ENCODE measurements at places on chromosomes 13 and 19.

DNA sequence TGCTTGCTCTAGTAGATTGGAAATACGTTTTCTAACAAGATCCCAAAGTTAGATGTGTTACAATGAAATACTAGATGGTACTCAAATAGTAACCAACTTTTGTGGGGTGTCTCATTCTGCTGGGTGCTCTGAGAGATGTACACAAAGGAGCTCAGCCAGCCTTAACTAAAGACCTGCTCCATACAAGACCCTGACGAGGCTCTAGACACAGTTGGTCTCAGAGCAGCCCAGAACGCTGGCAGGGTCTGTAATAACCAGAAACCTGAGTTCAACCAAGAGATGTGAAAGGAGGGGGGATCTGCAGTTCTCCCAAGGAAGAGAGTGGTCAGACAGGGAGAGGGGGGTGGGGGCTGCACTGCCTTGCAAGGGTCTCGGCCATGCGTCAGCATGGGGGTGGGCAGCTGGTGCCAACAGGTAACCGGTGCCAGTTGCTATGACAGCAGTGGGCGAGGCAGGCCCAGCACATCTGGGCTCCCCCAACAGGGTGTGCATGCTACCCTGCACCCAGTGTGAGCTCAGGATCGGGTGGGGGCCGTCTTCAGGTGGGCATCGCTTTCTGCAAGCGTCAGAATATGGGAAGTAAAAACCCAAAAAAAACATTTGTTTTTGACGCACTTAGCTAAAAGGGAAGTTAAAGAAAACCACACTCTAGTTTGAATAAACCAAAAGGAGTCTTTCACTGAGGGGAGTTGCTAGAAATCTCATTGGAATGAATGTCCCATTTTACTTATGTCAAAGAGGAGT is 68.0 kb upstream of the GPR183 start:
- peak; percentile 57 for DNase-seq

DNA sequence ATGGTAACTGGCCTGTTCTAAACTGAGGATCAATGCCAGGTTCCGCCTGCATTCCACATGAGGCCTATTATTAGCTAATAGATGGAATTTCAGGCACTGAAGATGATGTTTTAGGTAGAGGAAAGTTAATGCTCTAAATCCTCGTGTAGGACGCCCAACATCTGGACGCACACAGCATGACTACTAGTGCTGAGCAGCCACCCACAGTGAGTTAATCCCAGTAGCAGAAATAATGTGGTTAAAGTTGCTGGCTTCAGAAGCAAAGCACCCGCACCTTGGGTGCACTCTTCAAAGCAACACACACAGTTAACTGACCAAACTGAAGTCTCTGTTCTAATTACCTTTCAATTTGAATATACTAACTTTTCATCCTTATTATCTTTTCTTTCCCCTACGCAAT is 150.6 kb downstream of the DIAPH3 start:
- no peak for DNase-seq

GRCh38 chr19:35729763-35730162 is 12.0 kb downstream of the KMT2B start:
- DNase-seq = no peak

- DNase-seq = no peak
Observed at GRCh38 chr19:41323430-41324125, 13.6 kb downstream of the CCDC97 start.

- DNase-seq = no peak
Observed at GRCh38 chr19:3945838-3946237, 13.0 kb downstream of the NMRK2 start.

Measured in activated naive CD8-positive, alpha-beta T cell treated with anti-CD3 and anti-CD28 coated beads, Interleukin-2, amount 50 U/mL, for 24 hours (primary cell).